ENCODE measurements at places on chromosomes 6 and 20.

DNA sequence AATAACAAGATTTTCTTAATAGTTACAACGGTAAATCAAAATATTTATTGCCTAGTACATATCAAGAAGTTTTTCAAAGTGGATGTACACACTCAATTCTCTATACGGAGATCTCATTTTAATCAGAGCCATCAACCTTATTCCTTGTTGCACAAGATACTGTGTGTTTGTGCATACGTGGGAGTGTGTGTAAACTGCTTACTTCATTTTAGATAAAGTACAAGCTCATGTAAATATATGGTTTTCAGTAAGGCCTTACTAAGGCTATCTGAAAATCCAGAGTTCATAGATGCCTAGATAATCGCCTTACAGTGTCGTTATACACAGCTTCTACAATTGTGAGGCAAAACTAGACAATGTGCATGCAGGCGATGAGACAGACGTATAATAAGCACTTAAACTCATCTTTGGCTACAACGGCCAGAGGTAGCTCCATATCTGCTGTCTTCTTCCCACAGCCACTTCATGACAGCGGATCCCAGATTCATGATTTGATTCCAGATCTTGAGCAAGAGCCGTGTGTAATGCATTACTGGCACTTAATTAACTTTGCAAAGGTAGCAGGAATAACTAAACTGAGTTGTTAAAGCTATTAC, 2.5 kb downstream of the PERP start:
- no peak for DNase-seq

GRCh38 chr20:14561741-14562221, 224.4 kb upstream of the FLRT3 start:
- DNase-seq: no peak

- no peak for DNase-seq
Measured at GRCh38 chr20:24096264-24096663, 107.7 kb upstream of the GGTLC1 start.

GRCh38 chr20:17460119-17460518, 71.1 kb downstream of the BFSP1 start:
- no peak for DNase-seq

DNA sequence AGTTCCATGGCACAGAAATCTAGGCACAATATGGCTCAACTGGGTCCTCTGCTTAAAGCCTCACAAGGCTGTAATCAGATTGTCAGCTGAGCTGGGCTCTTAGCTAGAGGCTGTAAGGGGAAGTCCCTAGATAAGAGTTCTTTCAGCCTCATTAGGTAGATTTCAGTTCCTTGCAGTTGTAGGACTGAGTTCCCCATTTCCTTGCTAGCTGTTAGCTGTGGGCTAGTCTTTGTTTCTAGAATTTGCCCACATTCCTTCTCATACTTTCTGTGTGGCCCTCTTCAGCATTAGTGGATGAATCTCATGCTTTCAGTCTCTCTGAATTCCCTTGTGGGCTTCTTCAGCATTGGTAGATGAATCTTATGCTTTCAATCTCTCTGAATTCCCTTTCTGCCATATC, 71.0 kb upstream of the MRAP2 start:
- DNase-seq: no peak

DNA sequence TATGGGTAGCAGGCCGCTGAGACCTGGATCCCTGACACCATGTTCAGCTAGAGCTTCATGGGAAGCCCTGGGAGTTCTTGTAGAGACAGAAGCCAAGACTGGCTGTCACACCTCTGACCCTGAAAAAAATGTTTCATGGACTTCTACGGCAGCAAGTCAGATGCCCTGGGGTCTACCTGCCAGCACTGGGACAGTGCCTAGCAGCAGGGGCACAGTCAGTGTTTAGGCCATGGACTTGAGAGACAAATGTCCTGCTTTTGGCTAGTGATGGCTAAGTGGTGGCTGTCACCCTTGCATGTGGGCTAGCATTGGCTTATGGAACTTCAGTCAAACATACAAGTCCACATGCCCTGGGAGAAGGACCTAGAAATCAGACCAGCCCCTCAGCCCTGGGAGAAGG, 41.3 kb upstream of the SSTR4 start:
- DNase-seq: no peak

DNA sequence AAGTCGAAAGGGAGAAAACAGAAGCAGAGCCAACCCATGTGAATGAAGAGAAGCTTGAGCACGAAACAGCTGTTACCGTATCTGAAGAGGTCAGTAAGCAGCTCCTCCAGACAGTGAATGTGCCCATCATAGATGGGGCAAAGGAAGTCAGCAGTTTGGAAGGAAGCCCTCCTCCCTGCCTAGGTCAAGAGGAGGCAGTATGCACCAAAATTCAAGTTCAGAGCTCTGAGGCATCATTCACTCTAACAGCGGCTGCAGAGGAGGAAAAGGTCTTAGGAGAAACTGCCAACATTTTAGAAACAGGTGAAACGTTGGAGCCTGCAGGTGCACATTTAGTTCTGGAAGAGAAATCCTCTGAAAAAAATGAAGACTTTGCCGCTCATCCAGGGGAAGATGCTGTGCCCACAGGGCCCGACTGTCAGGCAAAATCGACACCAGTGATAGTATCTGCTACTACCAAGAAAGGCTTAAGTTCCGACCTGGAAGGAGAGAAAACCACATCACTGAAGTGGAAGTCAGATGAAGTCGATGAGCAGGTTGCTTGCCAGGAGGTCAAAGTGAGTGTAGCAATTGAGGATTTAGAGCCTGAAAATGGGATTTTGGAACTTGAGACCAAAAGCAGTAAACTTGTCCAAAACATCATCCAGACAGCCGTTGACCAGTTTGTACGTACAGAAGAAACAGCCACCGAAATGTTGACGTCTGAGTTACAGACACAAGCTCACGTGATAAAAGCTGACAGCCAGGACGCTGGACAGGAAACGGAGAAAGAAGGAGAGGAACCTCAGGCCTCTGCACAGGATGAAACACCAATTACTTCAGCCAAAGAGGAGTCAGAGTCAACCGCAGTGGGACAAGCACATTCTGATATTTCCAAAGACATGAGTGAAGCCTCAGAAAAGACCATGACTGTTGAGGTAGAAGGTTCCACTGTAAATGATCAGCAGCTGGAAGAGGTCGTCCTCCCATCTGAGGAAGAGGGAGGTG, 38.7 kb downstream of the ZBTB2 start:
- no peak for DNase-seq

- no peak for DNase-seq
Measured at GRCh38 chr6:11291582-11291981, 59.1 kb upstream of the NEDD9 start.

- no peak for DNase-seq
Measured at GRCh38 chr6:115783402-115784061, 277.2 kb downstream of the FRK start.

GRCh38 chr6:44698602-44699001, 311.1 kb downstream of the CDC5L start:
- no peak for DNase-seq

GRCh38 chr6:136180704-136181511, 69.2 kb downstream of the MTFR2 start:
- DNase-seq: no peak

DNA sequence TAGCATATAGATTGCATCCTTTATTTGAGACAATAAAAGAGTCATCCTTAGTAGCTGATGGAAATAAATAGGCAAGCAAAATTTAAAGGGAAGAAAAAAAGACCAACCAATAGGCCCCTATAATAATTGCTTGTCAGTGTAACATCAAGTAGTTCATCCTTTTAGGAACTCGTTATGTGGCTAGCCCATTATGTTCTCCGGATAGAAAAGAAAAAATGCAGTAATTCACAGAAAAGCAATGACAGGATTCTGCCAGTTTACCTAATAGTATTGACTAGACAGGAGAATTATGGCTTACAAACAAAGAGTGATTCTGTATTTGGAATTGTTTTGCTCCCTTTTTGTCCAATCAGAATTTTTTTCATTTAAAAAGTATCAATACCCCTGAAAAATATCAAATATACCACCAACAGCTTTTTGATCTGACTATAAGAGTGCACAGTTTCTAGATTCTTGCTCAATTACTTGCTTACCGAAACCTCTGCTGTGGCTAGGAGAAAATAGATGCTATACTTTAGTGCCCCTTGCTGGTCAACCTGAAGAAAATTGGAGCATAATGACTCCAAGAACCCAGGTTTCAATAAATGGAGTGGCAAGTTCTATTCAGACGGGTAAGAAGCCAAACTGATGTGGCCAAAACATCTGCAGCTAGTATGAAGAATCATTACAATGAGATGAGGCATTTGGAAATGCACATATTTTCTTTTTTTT, 91.5 kb upstream of the SASH1 start:
- DNase-seq: no peak

- DNase-seq: no peak
Measured at GRCh38 chr6:167738386-167738785, 88.3 kb upstream of the AFDN start.

DNA sequence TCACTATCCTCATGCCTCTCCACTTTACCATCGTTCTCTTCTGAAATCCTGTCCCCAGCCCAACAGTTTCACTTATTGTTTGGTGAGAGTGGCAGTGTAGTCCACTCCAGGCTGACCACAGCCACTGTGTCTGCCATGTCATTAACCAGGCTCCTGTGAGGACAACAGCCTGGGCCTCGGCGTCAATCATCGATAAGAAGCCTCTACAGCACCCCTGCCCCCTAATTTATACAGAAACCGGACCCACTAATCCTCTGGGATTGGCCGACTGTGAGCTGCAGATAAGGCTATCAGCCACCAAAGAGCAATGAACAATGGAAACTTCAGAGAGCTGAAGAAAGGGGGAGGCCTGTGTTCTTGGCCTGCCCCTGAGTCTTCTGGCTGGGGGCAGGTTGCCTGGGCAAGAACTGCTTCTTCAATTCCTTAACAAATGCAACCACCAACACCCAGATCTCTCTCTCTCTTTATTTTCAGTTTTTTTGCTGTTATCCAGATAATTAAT, 3.4 kb downstream of the EGFL8 start:
- DNase-seq: no peak

- no peak for DNase-seq
Measured at GRCh38 chr6:53300656-53301551, 47.8 kb downstream of the ELOVL5 start.

- no peak for DNase-seq
Measured at GRCh38 chr6:24972311-24972958, 36.7 kb upstream of the RIPOR2 start.

GRCh38 chr6:131398176-131398575, 174.8 kb upstream of the ARG1 start:
- no peak for DNase-seq

DNA sequence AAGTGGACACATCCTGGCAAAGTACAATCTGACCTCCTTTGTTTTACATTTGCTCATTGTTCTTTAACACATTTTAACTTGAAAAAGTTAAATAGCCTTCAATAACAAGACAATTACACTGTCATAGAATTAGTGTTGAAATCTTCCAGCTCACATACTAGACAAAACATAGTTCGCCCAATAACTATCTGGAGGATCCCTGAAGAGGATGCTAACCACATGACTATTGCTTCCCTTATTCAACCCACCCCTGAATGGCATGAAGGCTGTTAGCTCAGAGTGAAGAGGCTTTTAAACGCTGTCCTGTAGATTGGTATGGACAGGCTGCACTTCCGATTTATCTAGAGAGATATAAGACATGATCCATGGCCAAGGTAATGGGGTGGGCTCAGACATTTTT, 15.0 kb upstream of the DSE start:
- no peak for DNase-seq

GRCh38 chr6:56515081-56515905, 127.4 kb downstream of the DST start:
- no peak for DNase-seq

DNA sequence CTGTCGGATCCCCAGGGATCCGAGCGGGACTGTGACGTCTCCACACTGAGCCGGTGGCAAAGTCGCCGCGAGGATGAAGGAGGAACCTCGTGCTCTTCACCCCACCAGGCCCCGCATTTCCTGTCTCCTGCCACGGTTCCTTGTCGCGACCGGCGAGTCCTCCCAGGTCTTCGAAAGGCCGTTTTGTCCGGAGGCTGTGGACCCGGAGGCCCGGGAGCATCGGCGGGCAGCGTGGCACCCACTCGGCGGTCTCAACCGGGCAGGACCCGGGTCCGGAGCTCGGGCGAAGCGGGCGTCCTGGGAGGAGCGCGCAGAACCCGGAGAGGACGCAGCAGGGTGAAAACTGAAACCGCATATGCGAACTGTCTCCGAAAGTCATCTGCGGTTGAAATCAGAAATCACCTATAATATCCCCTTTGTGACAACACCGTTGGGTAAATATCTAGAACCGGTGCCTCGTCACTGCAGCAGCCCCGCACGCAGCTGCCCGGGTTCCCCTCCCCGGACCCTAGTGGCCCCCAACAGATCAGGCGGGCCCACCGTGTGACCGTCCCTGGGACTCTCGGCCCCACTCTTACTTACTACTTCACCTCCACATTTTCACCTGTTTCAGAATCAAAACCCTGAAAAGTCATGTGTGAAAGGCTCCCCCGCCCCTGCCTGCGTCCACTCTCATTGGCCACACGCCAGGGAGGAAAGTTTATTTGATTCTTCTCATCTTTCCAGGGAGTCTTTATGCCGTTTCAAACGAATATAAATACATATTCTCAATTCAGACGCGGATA, 3.1 kb upstream of the ULBP2 start:
- no peak for DNase-seq

DNA sequence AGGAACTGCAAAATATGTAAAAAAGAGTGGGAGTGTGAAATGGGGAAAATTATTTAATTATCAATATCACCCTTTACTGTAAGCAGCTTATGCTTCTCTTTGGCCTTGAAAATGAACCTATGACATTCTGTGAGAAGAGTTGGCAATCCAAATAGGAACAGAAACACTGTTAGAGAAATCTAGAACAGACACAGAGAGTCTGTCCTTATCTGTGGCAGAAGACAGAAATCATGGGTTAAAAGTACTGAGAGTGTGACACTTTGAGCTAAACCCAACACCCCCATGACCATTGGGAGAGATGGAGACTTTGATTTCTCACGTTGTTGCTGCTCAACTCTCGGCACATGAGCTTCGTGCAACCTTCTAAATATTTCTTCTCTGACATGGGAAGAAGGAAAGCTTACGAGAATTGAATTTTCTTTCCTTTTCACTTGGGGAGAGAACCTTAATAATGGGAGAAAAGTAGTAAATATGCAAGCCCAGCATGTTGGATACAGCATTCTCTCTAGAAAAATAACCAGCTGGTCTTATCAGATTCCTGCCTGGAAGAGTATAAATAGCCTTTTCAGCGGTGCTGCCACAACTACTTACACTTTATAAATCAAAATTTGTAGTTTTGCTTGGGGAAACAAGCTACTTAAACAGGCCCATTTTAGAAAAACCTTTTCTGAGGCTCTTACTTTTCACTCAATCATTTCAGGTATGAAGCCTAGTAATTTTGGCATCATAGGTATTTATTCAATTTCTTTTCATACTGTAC, 49.4 kb upstream of the NOX3 start:
- DNase-seq: no peak

Measured in Right ventricle myocardium inferior (tissue), 1 donor.